Pancreas (tissue), 10 donors: ENCODE measurements at places on chromosomes 3 and 15. TPM values are rescaled to one million over a fixed set of nuclear protein-coding genes. Genes with fewer than 3 reads are reported as not detected.

Gene KBTBD13
- polyA plus RNA-seq: not detected

Gene REC114
- not detected for polyA plus RNA-seq

Gene GOLGA6D
- not detected for polyA plus RNA-seq

Gene TMF1
- 5.7 TPM for polyA plus RNA-seq

Gene HCLS1
- 8.1 TPM for polyA plus RNA-seq

Gene GP5
- 0.05 TPM for polyA plus RNA-seq
